ENCODE measurements at places on chromosomes 12 and 14.

DNA sequence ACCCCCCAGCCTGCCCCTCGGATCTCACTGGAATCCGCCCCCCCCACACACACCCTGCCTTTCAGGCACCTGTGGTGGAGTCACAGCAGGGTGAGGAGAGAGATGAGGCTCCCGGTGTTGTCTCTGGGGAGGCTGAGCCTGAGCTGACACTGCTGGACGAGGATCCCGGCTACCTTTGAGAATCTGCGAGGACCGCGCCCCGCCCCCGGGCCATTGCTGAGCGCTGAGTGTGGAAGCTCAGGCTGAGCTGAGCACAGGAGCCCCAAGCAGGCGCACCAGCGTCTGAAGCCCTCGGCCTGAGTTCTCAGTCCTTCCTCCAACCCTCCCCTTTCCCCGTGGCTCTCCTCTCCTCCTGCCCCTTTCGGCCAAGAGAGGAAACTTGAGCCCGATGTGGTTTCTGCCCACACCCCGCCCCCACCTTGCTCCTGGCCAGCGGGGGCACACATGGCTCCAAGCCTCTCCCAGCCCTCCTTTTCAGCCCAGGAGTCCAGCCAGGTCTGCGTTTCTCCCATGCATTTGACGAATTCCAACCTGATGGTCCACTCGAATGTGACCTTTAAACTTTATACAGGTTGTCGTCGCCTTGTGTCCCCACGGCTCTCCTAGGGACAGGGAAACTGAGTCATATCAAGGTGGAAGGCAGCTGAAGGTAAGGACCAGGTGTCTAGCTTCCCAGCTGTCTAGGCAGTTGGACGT lies at the start of gene NFE2:
NFE2 (minus strand) TSS at position 284 of the 696 bp plus-strand sequence. CDS start 5,767 bp downstream, outside the sequence.
- no peak for DNase-seq

DNA sequence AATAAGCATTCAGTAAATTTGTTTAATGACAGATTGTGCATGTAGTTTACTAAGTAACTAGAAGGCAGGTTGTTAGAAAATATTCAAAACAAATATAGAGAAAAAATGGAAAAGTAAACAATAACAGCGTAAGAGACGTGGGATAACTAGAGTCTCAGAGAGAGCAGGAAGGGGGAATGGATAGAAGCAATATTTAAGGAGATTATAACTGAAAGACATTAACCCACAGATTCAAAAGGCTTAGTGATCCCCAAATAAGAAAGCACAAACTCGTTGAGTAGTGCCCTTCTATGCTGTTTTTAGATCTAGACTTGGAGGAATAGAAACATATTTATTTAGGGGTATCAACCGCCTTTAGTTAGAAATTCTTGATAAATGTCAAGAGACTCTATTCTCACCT lies 169.7 kb upstream of the RGS6 start:
- no peak for DNase-seq

DNA sequence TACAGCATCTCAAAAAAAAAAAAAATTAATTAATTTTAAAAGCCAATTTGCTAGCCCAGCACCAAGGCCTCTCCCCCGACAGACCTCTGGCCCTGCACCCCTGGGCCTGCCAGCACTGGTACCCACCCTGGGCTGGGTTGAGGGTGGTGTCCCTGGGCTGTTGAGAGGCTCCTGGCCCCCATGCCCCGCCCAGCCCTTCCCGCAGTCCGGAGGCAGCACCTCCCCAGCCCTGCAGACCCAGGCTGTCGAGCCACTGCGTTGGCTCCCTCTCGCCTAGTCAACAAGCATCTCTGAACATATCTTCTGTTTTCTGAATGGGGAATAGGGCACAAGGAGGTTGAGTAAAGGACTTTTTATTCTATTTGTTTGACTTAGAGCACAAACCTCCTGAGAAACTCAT lies 87.1 kb downstream of the FBXL14 start:
- DNase-seq = no peak

DNA sequence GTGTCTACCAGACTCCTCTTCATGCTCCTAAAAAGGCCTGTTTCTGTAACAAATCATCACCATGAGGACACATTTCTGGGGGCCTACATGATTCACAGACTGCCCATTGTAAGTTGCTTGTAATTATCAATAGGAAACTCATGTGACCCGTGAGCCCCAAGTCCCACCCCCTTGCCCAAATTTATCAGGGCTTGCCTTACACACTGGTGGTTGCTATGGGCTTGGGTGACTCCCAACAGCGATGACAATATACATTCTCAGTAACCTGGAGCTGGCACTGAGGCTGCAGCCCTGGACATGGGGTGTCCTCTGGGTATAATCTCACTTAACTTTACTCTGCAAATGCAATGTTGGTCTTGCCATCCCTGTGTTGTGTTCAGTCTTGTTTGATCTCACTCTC lies 149.2 kb downstream of the NRXN3 start:
- DNase-seq = no peak

- DNase-seq = no peak
These were observed 15.0 kb upstream of the MAPKAPK5 start for GRCh38 chr12:111826992-111827391.

DNA sequence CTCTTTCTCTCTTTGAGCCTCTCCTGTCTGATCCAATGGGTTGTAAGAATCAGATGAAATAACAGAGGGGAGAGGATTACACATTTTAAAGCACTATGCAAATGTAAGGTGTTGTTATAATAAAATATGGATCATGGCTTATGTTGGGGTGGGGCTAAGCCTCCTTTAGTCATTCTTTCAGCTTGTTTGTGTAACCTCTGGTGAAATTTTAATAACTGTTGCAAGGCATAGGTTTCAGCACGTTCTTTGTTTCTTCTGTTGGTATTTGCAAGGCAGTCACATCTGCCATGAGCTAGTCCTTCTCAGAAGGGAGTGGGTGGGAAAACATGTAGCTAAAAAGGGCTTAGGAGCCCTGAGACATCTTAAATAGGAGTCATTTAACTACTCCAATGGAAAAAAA lies 74.8 kb upstream of the FRMD6 start:
- DNase-seq = no peak

GRCh38 chr12:53591301-53592206 lies 34.6 kb downstream of the ATF7 start:
- DNase-seq = no peak

DNA sequence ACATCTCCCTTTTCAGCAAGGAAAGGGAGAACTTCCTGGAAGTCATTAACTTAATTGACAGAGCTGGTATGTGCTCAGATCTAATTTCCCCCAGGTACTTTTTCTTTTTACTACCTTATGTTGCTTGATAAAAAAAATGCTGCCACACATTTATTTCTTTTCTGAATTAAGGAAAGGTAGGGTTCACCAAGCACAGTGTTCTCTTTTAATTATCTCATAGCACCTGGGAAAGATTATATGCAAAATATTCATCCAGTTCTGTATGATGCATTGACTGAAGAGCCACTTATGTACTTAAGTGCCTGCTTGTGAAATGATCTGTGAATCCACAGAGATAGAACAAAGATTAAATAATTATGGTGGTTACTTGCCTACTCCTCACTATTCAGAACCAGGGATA lies 25.1 kb downstream of the KCNC2 start:
- no peak for DNase-seq

DNA sequence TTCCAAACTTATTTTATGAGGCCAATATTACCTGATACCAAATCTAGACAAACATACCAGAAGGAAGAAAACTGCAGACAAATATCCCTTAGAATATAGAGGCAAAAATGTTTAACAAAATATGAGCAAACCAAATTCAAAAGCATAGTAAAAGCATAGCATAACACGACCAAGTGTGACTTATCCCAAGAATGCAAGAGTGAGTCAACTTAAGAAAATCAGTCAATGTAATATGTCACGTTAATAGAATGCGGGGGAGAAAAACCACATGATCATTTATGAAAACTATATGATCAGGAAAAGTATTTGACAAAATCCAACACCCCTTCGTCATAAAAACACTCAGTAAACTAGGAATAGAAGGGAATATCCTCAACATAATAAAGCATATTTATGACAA lies 217.3 kb downstream of the ADGRD1 start:
- no peak for DNase-seq
